Camera-type eye (tissue), 1 donor: ENCODE measurements at places on chromosomes 3 and 15. TPM values are rescaled to one million over a fixed set of nuclear protein-coding genes. Genes with fewer than 3 reads are reported as not detected.

SIDT1 gene
- 4.8 TPM for total RNA-seq

CSTA gene
- not detected for total RNA-seq

ATG7 gene
- total RNA-seq: 79.7 TPM

PLA2G4D gene
- total RNA-seq: not detected

CHL1 gene
- 78.5 TPM for total RNA-seq

TEX9 gene
- total RNA-seq: 43.3 TPM

HYAL3 gene
- total RNA-seq: 3.9 TPM

NR2F2 gene
- total RNA-seq: 27.2 TPM

GOLGA6B gene
- not detected for total RNA-seq

TF gene
- total RNA-seq: 1,294 TPM

LRRC31 gene
- total RNA-seq: not detected

THAP10 gene
- 5.7 TPM for total RNA-seq

TMEM266 gene
- total RNA-seq: 1.1 TPM

TRH gene
- 14.0 TPM for total RNA-seq

PARP16 gene
- total RNA-seq: 12.1 TPM

HIGD1A gene
- total RNA-seq: 116 TPM

CD96 gene
- total RNA-seq: 1.3 TPM

GPR62 gene
- 0.27 TPM for total RNA-seq

KCNMB2 gene
- total RNA-seq: 7.8 TPM

UCN2 gene
- 0.33 TPM for total RNA-seq

MANF gene
- 27.1 TPM for total RNA-seq

DIPK2A gene
- 78.3 TPM for total RNA-seq

INKA1 gene
- 3.4 TPM for total RNA-seq

SLC51B gene
- total RNA-seq: 0.60 TPM

LMAN1L gene
- 3.0 TPM for total RNA-seq

TMEM212 gene
- total RNA-seq: not detected

TMEM108 gene
- total RNA-seq: 16.1 TPM

IQCF6 gene
- not detected for total RNA-seq

GRK7 gene
- total RNA-seq: 1.3 TPM

ZNF660 gene
- 21.2 TPM for total RNA-seq

RFC4 gene
- 39.2 TPM for total RNA-seq

CTXN2 gene
- not detected for total RNA-seq

PHLDB2 gene
- 41.3 TPM for total RNA-seq

PLSCR2 gene
- total RNA-seq: not detected

SOX2 gene
- total RNA-seq: 128 TPM

RETNLB gene
- total RNA-seq: not detected

UPK1B gene
- total RNA-seq: 10.1 TPM

B3GALNT1 gene
- 67.7 TPM for total RNA-seq

TMIE gene
- 3.0 TPM for total RNA-seq

DLG1 gene
- total RNA-seq: 141 TPM

CDHR4 gene
- total RNA-seq: not detected

ECE2 gene
- 2.0 TPM for total RNA-seq

CAMK2N2 gene
- 1.1 TPM for total RNA-seq

ZNF80 gene
- not detected for total RNA-seq

NEK10 gene
- total RNA-seq: 6.2 TPM

AADACL2 gene
- total RNA-seq: 1.3 TPM

ZBTB47 gene
- 22.9 TPM for total RNA-seq

GABRR3 gene
- total RNA-seq: 25.8 TPM

APOD gene
- total RNA-seq: 23.9 TPM

CCDC66 gene
- total RNA-seq: 80.1 TPM

ZNF662 gene
- total RNA-seq: 33.0 TPM

RAB11A gene
- 173 TPM for total RNA-seq

ARPP21 gene
- 22.7 TPM for total RNA-seq

PML gene
- total RNA-seq: 48.0 TPM

APBA2 gene
- 49.4 TPM for total RNA-seq

SPINT1 gene
- 27.4 TPM for total RNA-seq

PCNP gene
- total RNA-seq: 167 TPM
